Activated CD4-positive, CD25-positive, alpha-beta regulatory T cell (primary cell): ENCODE measurements at places on chromosomes 3 and 15.

GRCh38 chr3:145266368-145266767 lies 894.6 kb downstream of the PLOD2 start:
- no peak for DNase-seq

- no peak for DNase-seq
These were observed 161.7 kb upstream of the BCL6 start for GRCh38 chr3:187906920-187907319.

DNA sequence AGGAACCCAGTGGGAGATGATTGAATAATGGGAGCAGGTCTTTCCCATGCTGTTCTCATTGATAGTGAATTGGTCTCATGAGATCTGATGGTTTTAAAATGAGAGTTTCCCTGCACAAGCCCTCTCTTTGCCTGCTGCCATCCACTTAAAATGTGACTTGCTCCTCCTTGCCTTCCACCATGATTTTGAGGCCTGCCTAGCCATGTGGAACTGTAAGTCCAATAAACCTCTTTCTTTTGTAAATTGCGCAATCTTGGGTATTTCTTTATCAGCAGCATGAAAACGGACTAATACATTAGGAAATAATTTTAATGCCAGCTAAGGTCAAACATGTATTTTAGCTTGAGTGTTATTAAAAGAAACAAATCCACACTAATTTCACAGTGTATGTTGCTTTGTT lies 517.6 kb upstream of the ALCAM start:
- no peak for DNase-seq

DNA sequence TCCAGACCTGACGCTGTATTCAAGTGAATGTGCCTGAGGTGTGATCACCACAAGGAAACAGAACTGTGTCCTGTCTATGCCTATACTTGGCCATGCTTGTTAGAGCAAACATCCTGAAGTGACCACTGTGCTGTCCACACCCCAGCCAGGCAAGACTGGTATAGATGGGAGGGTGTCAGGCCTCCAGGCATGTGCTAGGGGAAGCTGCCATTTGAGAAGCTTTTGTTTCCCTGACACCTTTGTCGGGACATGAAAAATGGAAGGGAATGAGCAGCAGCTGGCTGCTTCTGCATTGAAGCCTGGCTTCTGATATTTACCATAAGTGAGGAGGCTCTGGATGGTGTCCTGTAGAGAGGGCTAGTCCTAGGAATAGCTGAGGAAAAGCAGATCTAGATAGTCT lies 106.2 kb downstream of the CPNE4 start:
- DNase-seq, result no peak

GRCh38 chr15:85559530-85559929 lies 179.1 kb downstream of the AKAP13 start:
- DNase-seq, result no peak

DNA sequence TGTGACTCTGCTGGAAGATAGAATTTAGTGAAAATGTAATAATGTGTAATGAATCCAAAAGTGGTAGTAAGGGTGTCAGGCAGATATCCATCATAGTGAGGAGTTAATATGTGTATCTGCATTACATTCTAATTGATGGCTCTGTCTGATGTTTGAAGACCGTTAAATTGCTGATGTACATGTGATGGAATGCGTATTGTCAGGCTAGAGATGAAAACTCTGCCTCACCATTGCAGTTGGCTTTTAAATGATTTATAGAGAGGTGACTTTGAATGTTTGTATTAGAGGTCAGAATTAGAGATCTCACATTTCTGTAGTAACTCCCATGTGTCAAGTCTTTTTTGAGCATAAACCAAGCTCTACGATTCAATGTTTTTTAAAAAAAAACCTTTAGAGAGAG lies 234.6 kb downstream of the NAALADL2 start:
- no peak for DNase-seq

GRCh38 chr3:193842029-193842798 lies 249.2 kb downstream of the OPA1 start:
- DNase-seq, result no peak

GRCh38 chr3:100364421-100364820 lies 29.9 kb downstream of the NIT2 start:
- no peak for DNase-seq

GRCh38 chr15:67680641-67681040 lies 138.1 kb downstream of the MAP2K5 start:
- DNase-seq, result no peak

- no peak for DNase-seq
These were observed 24.3 kb upstream of the SUCLG2 start for GRCh38 chr3:67678665-67679064.

- DNase-seq, result no peak
These were observed 116.1 kb upstream of the SLC7A14 start for GRCh38 chr3:170701696-170702678.

DNA sequence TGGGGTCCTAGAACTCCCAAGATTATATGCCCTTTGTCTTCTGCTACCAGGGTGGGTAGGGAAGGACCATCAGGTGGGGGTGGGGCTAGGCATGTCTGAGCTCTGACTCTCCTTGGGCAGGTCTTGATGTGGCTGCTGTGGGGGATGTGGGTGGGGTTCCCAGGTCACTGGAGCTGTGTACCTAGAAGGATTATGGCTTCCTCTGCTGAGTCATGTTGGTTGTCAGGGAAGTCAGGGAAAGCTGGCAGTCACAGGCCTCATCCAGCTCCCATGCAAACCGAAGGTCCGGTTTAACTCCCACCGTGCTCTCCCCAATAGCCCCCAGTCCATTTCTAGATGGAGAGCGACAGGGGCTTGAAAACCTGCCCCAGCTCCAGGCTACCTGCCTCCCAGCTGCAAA lies 35.2 kb downstream of the EID1 start:
- no peak for DNase-seq

- no peak for DNase-seq
These were observed 180.0 kb upstream of the SMAD3 start for GRCh38 chr15:66885281-66885915.

GRCh38 chr15:71349336-71349735 lies 234.1 kb downstream of the THSD4 start:
- DNase-seq, result no peak

DNA sequence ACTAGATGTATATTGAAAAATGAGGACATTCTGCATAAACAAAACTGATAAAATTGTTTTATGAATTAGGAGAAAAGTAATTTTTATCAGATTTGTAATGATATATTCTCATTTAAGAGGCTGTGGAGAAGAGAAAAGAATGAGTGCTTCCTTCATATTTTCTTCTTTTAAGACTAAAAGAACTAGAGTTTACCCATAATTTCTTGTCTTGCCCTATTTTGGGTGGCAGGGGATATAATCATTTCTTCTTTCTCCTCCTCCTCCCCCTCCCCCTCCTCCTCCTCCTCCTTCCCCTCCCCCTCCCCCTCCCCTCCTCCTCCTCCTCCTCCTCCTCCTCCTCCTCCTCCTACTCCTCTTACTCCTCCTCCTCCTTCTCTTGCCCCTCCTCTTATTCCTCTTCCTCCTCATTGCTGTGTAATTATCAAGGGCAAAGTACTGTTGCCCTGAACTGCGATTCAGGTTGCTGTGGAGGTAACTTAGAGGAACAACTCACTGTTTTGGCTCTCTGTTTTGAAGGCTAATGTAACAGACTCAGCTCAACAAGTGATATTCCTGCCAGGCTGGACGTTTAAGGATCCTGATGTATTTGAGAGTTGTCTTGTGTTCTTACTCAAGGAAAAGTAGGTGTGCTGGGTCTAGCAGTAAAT lies 555.4 kb downstream of the AGBL1 start:
- no peak for DNase-seq

DNA sequence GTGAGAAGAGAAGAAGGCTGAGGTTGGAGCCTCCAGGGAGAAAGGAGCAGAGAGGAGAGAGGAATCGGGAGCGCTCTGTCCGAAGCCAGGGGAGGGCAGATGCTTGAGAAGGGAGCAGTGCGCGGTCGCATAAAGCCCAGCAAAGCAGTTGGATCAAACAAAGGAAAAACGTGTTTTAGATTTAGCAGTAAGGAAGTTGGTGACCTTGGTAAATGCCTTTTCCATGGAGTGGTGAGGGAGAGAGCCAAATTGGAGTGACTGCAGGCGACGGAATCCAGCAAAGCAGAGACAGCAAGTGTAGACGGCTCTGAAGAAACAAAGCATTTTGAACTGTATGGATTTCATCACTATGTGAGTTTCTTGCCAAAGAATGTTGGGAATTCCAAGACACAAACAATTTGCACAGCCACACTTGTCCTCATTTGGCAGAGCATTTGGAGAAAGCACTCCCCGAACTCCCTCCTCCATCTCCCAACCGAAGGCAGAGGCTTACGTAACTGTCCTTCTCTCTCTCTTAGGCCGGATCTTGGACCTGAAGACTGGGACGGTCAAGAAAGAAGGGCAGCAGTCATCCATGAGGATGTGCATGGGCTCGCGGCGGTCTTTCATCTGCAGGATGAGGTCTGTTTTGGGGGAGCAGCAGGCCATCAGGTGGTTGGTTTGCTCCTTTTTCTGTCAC lies 103.6 kb downstream of the ARNT2 start:
- DNase-seq, result no peak

- peak; percentile 55 for DNase-seq
These were observed 18.8 kb downstream of the PSTPIP1 start for GRCh38 chr15:77013776-77014131.

DNA sequence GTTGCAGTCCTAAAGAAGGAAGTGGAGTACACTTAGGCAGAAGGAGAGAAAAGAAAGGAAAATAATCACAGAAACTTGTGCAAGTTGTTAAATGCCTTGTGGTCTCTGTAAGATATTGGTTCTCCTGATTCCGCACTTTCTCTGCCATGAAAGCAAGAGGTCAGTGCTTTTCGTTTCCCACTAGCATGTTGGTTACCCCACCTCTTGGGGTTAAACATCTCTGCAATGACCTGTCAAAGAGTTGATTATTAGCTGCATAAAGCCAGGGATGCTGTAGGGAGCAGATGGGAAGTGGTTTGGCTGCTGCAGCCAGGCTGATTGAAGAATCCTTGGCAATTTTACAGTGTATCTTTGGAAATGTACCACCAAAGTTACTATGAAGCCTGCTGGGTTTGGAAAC lies 33.3 kb downstream of the ZNF609 start:
- DNase-seq, result no peak

GRCh38 chr3:190130037-190130436 lies 9.3 kb upstream of the P3H2 start:
- no peak for DNase-seq

DNA sequence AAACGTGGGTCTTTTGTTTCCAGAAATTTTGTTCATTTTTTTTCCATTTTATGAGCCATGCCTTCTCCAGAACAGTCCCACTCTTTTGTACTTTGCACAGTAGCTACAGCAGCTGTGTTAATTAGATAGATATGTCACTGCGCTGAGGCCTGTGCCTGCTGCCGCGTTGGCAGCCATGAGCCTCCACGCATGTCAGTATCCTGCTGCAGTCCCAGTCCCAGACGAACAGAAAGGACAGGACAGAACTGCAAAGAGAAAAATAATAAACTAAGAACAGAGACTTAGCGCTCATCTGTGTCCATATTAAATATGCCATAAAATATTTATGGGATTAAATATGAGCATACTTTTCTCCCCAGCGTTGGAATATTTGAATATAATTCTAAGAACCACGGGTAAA lies 442.4 kb upstream of the RARB start:
- no peak for DNase-seq

GRCh38 chr3:152298393-152299248 lies 29.9 kb downstream of the MBNL1 start:
- peak; percentile 1 for DNase-seq

GRCh38 chr3:48591886-48592518 lies 3.1 kb downstream of the COL7A1 start:
- no peak for DNase-seq

DNA sequence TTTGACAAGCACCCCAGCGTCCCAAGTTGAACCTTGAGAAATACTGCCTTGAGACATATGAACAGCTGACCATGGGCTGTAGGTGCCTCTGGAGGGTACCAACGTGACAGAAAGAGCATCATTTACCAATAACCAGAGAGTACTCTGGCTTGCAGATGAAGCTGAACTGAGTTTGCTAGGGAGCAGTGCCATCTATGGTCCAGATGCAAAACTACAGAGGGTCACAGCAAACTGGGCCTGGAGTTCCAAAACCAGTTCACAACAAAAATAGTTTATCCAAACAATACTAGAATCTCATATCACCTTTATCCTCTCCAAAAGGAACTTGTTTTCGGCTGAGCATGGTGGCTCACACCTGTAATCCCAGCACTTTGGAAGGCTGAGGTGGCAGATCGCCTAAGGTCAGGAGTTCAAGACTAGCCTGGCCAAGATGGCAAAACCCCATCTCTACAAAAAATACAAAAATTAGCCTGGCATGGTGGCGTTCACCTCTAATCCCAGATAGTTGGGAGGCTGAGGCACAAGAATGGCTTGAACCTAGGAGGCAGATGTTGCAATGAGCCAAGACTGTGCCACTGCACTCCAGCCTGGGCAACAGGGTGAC lies 69.3 kb downstream of the CHAC1 start:
- no peak for DNase-seq

DNA sequence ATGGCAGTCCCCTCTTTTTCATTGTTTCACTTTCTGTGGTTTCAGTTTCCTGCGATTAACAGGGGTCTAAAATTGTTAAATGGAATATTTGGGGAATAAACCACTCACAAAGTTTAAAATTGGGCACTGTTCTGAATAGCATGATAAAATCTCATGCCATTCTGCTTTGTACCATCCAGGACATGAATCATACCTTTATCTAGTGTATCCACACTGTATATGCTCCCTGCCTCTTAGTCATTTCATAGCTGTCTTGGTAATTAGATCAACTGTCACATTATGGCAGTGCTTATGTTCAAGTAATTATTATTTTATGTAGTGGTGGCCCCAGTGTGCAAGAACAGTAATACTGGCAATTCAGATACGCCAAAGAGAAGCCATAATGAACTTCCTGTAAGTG lies 734.5 kb downstream of the ZPLD1 start:
- no peak for DNase-seq

DNA sequence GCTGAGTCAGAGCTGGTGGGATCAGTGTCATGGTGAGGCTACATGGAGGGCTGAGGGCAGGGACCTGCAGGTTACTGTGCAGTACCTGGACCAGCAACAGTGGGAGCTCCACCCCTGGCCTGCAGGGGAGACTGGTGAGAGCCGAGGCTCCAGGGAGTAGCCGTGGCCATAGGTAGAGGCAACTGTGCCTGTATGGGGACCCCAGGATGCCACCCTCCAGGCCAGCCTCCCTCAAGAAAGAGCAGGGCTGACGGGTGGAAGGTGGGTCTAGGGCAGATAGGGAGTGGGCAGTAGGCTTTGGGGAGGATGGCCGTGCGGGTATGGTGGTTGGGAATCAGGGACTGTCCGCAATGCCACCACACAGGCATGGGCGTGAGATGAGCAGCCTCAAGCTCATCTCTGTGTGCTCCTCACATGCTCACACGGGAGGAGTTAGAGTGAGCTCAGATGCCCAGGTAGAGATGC lies 35.5 kb downstream of the FBLN2 start:
- no peak for DNase-seq

DNA sequence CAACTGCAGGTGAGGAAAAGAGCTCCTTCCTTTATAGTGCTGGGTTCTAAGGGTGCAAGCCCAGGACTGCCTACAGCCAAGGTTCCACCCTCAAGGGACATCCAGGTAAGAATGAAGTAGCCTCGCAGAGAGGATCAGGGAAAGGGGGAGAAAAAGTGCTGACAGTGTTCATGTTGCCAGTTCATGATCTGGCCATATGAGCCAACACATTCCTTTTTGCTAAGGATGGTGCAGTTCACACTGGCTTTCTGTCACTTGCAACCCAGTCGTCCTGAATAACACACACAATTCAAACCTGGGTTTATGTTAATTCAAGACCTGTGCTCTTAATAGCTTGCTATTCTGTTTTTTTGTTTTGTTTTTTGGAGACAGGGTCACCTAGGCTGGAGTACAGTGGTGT lies 9.0 kb downstream of the CLN6 start:
- DNase-seq, result no peak

GRCh38 chr3:128077202-128077624 lies 25.0 kb downstream of the SEC61A1 start:
- no peak for DNase-seq
